ENCODE measurements at places on chromosomes 11 and 22.
A peak's percentile ranks its signal among the peaks of the same experiment; 100 is the strongest.

DNA sequence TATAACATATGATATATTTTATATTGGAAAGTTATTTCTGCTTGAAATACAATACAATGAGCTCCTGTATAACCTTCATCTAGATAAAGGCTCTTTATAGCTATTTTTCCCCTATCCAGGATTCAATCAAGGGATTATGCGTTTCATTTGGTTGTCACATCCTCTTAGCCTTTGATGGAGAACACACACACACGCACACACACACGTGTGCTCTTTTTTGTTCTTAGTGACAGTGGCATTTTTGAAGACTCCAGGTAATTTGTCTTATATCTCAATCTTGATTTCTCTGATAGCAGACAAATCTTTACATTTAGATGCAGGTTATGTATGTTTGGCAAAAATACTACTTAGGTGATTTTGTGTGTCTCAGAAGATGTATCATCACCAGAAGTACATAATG, 144.2 kb upstream of the CEP126 start:
- no peak for DNase-seq

DNA sequence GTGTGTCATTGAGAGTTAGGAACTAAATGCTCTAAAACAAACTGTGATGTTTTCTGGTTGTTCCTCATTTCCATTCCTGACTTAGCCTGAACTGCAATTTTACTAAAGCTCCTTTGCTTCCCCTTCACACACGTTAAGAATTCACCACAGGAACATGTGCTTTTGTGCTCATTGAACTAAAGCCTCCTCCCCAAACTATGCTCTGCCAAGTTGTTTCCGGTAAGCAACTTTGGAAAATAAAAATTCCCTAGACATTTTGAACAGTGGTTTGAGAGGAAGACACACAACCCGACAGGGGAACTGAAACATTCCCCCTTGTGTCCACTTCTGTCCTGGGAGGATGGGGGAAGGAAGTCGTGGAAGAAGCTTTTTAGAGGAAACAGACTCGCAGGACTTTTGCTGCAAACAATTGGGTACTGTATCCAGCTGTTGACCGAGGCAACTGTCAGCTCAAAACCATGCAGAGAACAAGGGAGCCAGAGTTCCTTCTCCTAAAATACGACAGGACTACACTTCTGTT, 66.9 kb downstream of the GAB2 start:
- no peak for DNase-seq

DNA sequence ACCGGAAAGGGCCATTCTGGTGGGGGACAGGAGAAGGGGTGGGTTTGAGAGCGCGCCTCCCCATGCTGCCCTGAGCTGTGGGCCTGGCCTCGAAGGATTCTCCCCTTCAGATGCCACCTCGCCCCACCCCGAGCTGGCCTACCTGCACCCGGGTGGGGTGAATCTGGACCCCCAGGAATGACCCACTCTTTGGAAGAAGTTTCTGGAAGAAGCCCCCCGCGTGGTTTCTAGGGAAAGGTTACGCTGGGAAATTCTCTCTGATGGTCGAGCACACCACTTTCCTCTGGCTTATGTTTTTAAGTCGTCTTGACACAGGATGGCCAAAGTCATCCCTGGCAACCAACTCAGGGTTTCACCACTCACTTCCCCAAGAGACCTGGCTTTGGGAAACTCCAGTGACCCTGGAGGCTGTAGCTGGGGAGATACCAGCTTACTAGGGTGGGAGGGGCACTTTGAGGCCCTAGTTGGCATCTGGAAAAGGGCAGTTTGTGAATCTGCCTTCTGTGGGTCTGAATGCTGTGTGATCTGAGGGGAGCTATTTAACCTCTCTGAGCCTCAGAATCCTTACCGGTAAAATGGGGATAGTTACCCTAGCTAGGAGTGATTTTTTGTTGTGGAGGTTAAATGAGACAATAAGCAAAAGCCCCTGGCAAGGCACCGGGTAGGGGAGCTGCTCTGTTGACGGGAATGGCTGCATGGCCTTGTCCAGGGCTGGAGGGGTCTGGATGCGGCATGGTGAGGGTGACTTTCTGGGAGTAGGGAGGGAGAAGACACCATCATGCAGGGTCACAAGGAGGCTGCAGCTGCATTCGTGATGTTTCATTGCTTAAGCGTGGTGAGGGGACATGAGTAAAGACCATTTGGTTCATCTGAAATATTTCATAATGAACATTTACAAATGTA, 45.3 kb upstream of the ACCSL start:
- no peak for DNase-seq

DNA sequence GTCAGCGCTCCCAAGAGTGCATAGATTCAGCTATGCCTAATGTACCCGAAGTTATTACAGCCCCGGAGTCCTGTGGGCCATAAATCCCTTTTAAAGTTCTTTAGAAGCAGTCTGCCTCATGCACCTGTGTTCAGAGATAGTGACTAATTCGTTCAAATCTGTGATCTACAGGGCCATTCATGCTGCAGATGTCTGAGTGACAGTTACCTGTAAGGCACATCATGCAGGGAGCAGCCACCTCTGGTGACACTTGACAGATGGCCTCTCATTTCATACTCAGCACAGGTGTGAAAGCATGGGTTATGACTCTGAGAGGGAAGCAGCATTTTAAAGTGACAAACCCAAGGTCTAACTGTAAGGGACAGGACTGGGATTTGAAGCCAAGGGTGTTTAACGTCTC, 2.4 kb upstream of the E2F8 start:
- DNase-seq: no peak

DNA sequence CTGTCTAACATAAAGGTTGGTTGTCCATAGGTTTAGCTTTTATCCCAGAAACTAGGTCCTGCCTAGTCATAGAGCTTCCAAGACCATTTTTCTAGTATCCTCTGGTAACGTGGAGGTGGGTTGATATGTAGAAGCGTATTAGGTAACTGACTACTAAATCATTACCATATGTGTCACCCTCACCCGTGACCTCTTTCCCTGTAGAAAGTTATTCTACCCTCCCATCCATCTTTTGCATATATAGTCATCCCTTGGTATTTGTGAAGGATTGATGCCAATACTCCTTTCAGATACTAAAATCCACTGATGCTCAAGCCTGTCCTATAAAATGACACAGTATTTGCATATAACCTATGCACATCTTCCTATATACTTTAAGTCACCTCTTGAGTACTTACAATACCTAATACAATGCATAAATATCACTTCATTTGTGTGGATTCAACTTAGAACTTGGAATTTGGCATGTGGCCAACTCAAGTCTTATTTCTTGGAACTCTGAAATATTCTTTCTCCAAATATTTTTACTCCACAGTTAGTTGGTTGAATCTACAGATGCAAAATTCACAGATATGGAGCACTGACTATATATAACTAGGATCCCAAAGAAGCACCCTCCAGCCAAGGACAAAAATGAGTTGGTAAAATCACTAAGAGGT, 497.0 kb upstream of the TENM4 start:
- DNase-seq: no peak

DNA sequence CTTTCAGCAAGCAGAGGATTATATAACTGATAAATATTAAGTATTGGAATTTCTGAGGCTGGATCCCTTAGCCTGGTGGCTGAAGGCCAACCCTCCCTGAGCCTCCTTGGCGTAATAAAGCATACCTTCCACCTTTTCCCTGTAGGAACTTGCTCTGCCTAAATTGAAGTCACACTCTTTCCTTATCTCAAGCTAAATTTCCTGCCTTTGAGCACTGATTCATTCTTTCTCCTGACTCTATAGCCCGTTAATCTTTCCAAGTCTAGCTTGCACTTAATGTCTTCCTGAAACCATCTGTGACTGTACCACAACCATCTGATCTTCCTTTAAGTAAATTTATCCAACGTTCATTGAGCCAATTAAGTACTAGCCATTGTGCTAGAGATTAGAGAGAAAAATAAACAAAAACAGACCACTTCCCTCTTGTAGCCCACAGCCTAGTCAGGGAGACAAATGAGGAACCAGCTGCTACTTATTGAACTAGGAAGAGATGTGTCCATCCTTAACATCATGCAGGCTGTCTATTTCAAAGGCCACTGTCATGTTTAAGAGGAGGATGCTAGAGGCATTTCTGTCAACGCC, 62.9 kb downstream of the GRK3 start:
- no peak for DNase-seq

DNA sequence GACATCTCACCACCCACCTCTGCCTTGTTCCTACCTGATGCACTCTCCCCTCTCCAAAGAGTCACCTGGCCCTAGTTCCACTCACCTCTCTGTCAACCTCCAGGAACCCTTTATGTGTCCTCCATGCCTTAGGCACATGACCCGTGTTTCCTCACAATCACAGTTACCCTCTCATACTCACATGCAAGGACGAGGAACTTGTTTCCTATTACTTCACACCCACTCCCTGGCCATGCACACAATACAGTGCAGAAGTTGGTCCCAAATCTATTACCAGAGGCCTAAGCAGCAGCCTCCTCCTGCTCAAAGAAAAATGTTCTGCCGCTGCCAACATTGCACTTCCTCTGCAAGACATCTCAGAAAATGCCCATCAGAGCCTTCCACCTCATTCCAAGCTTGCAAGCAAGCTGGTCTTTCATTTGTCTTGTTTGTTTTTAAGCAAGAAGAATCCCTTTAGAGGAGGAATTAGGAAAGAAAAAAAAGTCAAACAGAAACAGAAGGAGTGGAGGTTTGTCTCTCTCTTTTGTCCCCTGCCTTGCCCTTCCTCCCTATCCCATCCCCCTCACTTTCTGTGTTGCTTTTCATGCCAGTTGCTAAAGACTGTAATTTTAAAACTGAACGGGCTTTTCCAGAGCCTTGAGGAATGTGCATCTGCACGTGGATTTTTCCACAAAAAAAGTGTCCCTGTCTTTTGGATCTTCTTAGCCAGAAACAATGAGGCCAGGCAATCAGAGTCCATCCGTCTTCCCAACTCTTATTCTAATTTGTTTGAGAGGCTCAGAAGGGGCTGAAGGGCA, 63.4 kb downstream of the KCNJ1 start:
- DNase-seq: no peak

DNA sequence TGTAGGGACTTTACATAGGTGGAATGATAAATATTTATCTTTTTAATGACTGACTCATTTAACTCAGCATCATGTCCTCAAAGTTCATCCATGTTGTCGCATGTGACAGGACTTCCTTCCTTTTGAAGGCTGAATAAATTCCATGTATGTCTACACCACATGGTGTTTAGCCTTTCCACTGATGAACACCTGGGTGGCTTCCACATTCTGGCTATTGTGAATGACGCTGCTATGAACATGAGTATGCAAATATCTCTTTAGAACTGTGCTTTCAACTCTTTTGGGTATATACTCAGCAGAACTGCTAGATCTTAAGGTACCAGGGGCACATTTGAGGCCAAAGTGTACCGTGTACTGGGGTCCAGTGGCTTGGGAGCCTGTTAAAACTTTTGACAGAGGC, 24.1 kb downstream of the LARGE1 start:
- DNase-seq: no peak

GRCh38 chr22:24584871-24585411, 7.9 kb downstream of the LRRC75B start:
- no peak for DNase-seq

GRCh38 chr11:75632962-75633361, 35.9 kb downstream of the MAP6 start:
- DNase-seq: no peak

DNA sequence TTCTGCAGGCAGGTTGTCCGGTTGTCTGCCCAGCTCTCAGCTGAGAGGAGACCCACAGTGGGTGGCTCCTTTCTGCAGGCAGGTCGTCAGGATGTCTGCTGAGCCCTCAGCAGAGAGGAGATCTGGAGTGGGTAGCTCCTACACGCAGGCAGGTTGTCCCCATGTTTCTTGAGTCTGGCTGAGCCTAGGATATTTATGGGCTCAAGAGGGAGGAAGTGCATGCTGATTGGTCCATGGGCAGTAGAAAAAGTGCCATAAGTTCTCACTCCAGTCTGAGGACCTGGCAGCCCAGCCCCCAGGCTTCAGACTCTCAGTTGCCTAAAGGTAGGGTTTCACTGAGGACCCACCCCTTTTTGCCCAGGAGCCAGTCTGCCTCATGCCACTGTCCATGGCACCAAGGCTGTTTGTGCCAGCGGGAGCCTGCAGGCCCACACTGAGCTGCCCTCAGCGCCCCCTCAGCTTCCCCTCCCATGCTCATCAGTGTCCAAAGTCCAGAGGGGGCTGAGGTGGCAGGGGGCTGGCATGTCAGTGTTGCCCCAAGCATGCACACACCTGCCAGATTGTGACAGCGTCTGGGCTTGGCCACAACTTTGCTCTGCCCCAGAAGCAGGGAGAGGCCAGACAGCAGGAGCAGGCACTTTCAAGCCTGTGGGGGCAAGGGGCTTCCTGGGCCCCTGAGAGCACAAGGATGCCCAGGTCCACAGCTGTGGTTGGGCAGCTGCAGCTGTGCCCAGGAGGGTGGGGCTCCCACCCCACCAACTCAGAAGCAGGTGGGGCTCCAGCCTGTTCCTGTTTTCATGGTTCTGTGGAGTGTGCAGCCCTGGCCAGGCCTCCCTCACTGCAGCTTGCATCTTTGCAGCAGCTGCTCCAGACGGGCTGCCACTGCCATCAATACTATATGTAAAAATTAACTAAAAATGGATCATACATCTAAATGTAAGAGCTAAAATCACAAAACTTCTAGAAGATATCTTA, 3.8 kb upstream of the RNF141 start:
- DNase-seq: no peak

DNA sequence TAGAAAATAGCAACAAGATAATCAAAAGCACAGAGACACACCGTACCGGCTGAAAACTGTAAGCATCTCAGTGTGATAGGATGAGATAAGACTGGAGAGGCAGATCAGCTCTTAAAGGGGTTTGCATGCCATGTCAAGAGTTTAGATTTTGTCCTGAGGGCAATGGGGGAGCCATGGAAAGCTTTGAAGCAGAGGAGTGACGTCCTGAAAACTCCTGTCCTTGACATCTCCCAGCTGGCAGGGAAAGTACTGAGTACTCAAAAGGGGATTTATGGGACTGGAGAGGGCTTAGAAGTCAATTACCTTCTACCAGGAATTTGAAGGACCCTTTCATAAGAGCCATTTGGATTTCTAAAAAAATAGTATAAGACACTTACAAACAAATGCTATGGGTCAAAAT, 420.5 kb upstream of the NARS2 start:
- no peak for DNase-seq

DNA sequence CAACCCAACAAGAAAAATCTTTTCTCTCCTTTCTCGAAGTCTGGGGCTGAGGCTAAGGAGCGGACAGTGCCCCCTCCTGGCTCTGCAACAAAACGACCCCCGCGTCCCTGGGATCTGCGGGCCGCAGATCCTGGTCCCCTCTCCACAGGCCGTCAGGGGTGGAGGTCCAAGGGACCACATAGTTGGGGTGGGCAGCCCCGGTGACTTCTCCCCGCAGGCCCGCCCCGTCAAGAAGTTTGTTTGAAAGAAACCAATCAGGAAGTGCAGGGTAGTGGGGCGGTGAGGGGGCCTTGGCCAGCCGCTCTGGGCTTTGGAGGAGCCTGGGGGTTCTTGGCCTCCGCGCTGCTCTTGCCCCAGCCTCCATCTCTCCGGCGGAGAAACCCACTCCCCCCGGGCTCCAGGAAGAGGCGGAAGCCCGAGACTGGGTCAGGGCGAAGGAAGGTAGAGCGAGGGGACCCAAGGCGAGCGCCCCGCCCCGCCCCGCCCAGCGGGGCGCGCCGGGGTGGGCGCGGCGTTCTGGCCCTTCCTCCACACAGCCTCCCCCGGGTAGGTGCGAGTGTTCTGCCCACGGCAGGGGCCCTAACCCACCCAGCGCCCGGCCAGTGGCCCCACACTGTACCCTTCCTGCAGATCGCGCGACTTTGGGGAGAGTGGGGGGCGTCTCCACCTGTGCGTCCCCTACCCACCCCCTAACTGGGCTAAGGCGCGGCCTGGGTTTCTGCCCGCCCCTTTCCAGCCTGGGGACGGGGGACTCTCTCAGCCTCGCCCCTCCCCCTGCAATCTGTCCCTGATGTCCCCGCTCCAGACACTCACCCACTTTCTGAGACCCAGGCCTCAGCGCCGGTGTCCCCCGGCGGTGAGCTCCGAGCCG, 1.3 kb downstream of the TP53I11 start:
- DNase-seq: peak; percentile 74
